Karpas-422 (cell line): ENCODE measurements at places on chromosomes 6 and 20.

GRCh38 chr6:155126727-155127439, 131.8 kb downstream of the TIAM2 start:
- DNase-seq, result no peak
- H3K4me3 ChIP-seq, result no peak overlapping the region
- H3K27me3 ChIP-seq, result no peaks in the 10 kb centered on the region
- no peak overlapping the region for H3K27ac ChIP-seq

- H3K4me1 ChIP-seq, result no peaks in the 10 kb centered on the region
- H3K4me3 ChIP-seq, result no peak overlapping the region
- no peak for DNase-seq
- no peaks in the 10 kb centered on the region for H3K27me3 ChIP-seq
- no peak overlapping the region for H3K27ac ChIP-seq
Observed at GRCh38 chr20:44541992-44542391, 20.1 kb upstream of the SERINC3 start.

DNA sequence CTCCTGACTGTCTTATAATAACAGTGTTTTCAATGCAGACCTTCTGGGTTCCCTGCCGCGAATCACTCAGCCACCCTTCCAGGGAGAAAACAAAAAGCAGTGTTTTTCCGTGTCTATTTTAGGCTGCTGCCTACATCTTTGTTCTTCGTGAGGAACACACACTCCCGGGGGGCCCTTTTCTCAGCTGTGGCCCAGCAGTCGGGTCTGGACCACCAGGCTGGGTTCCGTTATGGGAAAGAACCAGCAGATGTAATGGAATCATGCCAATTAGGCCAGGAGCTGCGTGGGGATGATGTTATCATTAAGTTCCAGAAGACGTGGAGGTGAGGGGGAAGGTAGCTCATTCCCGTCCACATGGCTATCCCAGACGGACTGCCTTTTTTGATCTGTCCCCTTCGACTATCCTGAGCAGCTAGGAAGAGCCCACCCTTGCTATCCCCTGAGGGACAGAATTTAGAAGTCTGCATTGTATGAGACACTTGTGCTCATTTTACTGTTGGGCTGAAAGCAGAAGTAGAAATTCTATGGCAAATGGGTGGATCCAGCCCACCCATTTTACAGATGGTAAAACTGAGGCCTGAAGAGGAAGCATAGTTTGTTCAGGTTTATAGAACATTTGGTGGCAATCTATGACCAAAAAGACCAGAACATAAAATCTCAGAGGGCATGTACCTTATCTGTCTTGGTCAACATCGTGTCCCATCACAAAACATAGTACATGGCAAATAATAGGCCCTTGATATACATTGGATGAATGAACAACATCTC, 54.5 kb downstream of the KCNB1 start:
- no peak overlapping the region for H3K27ac ChIP-seq
- no peaks in the 10 kb centered on the region for H3K36me3 ChIP-seq
- no peak for DNase-seq
- no peak overlapping the region for H3K4me3 ChIP-seq

GRCh38 chr6:2931055-2931454, 27.9 kb upstream of the SERPINB9 start:
- no peak overlapping the region for H3K27ac ChIP-seq
- no peak overlapping the region for H3K4me3 ChIP-seq
- H3K4me1 ChIP-seq, result peaks cover 6% of the 10 kb centered on the region
- DNase-seq, result no peak
- H3K36me3 ChIP-seq, result no peaks in the 10 kb centered on the region

- no peak overlapping the region for H3K4me3 ChIP-seq
- H3K36me3 ChIP-seq, result no peaks in the 10 kb centered on the region
- no peaks in the 10 kb centered on the region for H3K27me3 ChIP-seq
- DNase-seq, result no peak
- no peaks in the 10 kb centered on the region for H3K4me1 ChIP-seq
- no peak overlapping the region for H3K27ac ChIP-seq
Observed at GRCh38 chr6:84026721-84027164, 6.8 kb upstream of the MRAP2 start.

GRCh38 chr6:135633573-135633972, 136.0 kb upstream of the AHI1 start:
- DNase-seq, result no peak
- no peak overlapping the region for H3K27ac ChIP-seq
- H3K4me3 ChIP-seq, result no peak overlapping the region
- H3K36me3 ChIP-seq, result no peaks in the 10 kb centered on the region
- H3K27me3 ChIP-seq, result no peaks in the 10 kb centered on the region
- H3K4me1 ChIP-seq, result no peaks in the 10 kb centered on the region

DNA sequence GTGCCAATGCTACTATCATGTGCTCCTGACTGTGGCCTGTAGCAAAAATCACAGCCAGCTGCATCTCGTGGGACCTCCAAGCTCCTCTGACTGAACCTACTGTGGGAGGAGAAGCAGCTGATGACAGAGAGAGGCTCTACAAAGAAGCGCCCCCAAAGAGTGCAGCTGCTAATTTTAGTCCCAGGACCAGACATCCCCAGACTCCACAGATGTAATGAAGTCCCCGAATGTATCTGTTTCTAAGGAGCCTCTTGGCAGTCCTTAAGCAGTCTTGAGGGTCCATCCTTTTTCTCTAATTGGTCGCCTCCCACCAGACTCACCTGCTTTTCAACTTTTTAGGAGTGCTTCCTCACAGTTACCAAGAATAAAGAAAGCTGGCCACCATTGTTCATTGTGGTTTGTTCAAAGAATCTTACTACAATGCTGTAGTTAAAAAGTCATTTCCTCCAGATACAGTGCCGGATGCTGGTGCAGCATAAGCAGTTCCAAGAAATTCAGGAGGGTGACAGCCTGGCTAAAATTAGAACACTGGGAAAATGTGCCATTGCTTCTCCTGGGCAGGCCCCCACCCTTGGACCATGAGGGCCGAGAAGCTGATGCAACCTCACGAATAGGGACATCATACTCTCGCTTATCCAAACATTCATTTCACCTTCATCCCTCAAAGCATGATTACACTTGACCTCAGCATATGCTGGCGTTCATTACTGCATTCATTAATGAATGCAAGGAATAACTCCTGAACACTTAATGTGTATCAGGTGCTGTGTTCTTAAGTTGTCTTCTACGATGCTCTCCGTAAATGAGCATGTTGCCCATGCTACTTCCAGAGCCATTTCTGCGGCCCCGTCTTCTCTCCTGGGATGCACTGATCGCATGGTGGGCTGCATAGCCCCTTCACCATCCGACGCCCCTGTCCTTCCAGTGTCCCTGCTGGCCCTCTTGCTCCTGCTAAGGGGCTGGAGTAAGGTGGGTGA, 66.4 kb downstream of the LY86 start:
- no peaks in the 10 kb centered on the region for H3K27me3 ChIP-seq
- H3K4me3 ChIP-seq, result no peak overlapping the region
- no peak overlapping the region for H3K27ac ChIP-seq
- peaks cover 21% of the 10 kb centered on the region for H3K4me1 ChIP-seq
- no peak for DNase-seq

DNA sequence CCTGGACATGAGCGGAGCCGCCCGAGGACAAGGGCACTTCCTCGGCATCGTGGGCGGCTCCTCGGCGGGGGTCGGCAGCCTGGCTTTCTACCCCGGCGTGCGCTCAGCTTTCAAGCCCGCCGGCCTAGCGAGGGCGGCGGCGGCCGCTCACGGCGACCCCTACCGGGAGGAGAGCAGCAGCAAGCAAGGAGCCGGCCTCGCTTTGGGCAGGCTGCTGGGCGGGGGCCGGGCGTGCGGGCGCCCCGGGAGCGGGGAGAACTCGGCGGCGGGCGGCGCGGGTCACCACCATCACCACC, 6.7 kb downstream of the PRDM13 start:
- no peak overlapping the region for H3K4me3 ChIP-seq
- no peak for DNase-seq
- no peaks in the 10 kb centered on the region for H3K4me1 ChIP-seq
- no peak overlapping the region for H3K27ac ChIP-seq

- H3K36me3 ChIP-seq, result no peaks in the 10 kb centered on the region
- no peak for DNase-seq
- no peaks in the 10 kb centered on the region for H3K4me1 ChIP-seq
- H3K27me3 ChIP-seq, result no peaks in the 10 kb centered on the region
- H3K27ac ChIP-seq, result no peak overlapping the region
Observed at GRCh38 chr20:36631646-36632045, 14.3 kb downstream of the SLA2 start.

DNA sequence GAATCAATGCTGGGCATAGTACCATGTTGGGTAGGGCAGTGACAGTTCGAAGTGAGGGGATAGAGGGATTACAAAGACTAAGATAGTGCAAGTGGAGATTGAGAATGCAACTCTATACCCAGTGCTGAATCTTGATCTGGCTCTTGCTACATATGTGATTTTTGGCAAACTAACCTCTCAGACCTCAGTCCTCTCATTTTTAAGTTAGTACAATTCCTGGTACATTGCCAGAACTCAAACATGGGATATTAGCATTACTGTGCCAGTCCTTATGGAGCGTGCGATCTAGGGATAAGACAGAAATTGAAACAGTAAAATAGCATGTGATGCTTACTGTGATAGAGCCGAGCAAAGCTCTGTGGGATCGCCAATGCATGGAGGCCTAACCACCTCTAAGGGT, 188.4 kb downstream of the MTFR2 start:
- H3K27ac ChIP-seq, result no peak overlapping the region
- H3K4me1 ChIP-seq, result no peaks in the 10 kb centered on the region
- no peak overlapping the region for H3K4me3 ChIP-seq
- DNase-seq, result no peak
- H3K27me3 ChIP-seq, result 0 out of 2 replicates have a peak, but pooled peaks cover 2% of the 10 kb centered on the region
- H3K36me3 ChIP-seq, result no peaks in the 10 kb centered on the region

GRCh38 chr6:146548898-146549374, 5.3 kb downstream of the RAB32 start:
- no peak for DNase-seq
- H3K4me1 ChIP-seq, result no peaks in the 10 kb centered on the region
- H3K36me3 ChIP-seq, result no peaks in the 10 kb centered on the region
- H3K27me3 ChIP-seq, result no peaks in the 10 kb centered on the region
- no peak overlapping the region for H3K27ac ChIP-seq
- H3K4me3 ChIP-seq, result no peak overlapping the region

- no peaks in the 10 kb centered on the region for H3K4me1 ChIP-seq
- no peaks in the 10 kb centered on the region for H3K36me3 ChIP-seq
- H3K27ac ChIP-seq, result no peak overlapping the region
- no peak for DNase-seq
- no peak overlapping the region for H3K4me3 ChIP-seq
Observed at GRCh38 chr6:133208183-133208755, 32.9 kb upstream of the EYA4 start.

- H3K4me3 ChIP-seq, result no peak overlapping the region
- H3K27me3 ChIP-seq, result peaks cover 3% of the 10 kb centered on the region; the same call in 1 of the 2 replicates
- no peaks in the 10 kb centered on the region for H3K4me1 ChIP-seq
- H3K27ac ChIP-seq, result no peak overlapping the region
- DNase-seq, result no peak
Observed at GRCh38 chr6:144202879-144203468, 52.7 kb downstream of the STX11 start.

DNA sequence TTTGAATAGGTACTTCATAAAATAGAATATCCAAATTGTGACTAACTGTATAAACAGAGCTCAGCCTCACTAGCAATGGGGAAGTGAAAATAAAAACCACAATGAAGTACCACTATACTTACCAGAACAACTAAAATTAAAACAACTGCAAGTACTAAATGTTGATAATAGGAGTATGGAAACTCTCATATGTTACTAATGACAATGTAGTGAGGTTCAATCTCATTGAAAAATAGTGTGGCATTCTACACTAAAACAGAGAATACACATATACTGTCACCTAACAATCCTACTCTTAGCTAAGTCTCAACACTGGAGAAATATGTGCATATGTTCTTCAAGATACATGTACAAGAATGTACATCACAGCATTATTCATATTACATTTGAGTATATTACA, 132.0 kb upstream of the CARMIL1 start:
- no peak overlapping the region for H3K27ac ChIP-seq
- no peaks in the 10 kb centered on the region; the same call in 1 of the 2 replicates for H3K27me3 ChIP-seq
- H3K4me1 ChIP-seq, result peaks cover 11% of the 10 kb centered on the region
- H3K36me3 ChIP-seq, result no peaks in the 10 kb centered on the region
- no peak for DNase-seq
- no peak overlapping the region for H3K4me3 ChIP-seq

DNA sequence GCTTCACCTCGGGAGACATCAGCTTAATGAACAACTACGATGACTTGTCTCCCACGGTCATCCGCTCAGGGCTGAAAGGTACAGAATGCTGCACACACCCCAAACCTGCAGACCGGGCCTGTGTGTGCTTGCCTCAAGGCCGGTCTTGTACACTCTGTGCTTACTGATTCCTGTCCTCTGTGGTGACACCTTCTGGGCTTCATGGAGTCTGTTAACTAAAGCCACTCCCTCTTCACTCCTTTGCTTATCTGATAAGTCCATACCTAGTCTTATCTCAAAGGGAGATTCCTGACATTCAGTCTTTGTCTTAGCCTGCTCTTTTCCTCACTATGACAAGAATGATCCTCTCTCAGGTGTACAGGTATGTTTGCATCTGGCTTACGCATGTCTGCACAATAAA, 107.7 kb upstream of the TMEM181 start:
- H3K27me3 ChIP-seq, result no peaks in the 10 kb centered on the region
- H3K36me3 ChIP-seq, result no peaks in the 10 kb centered on the region; the same call in 1 of the 2 replicates
- no peak overlapping the region for H3K27ac ChIP-seq
- H3K4me3 ChIP-seq, result no peak overlapping the region

DNA sequence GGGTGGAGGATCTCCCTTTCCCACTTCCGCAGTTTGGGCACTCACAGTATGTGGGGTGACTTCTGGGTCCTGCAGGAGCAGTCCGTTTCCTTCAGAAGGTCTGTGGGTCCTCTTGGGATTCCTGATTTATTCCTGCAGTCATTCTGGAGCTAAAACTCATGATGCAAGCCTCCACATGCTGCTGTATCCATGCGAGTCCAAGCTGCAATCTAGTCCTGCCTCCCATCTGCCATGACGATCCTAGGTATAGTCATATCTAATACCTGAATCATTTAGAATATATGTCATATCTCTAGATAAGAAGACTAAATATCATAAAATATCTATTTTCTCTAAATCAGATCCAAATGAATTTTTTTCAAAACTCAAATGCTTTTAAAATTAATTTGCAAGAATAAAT, 103.4 kb upstream of the AHI1 start:
- no peaks in the 10 kb centered on the region for H3K36me3 ChIP-seq
- no peaks in the 10 kb centered on the region for H3K27me3 ChIP-seq
- DNase-seq, result no peak
- no peaks in the 10 kb centered on the region for H3K4me1 ChIP-seq

- no peak for DNase-seq
- H3K27me3 ChIP-seq, result no peaks in the 10 kb centered on the region
- no peak overlapping the region for H3K4me3 ChIP-seq
- no peaks in the 10 kb centered on the region; the same call in 1 of the 2 replicates for H3K36me3 ChIP-seq
- no peaks in the 10 kb centered on the region for H3K4me1 ChIP-seq
Observed at GRCh38 chr6:166411271-166411670, 28.5 kb upstream of the MPC1 start.

- H3K4me1 ChIP-seq, result no peaks in the 10 kb centered on the region
- H3K27ac ChIP-seq, result no peak overlapping the region
- H3K4me3 ChIP-seq, result no peak overlapping the region
- H3K36me3 ChIP-seq, result no peaks in the 10 kb centered on the region
- DNase-seq, result no peak
Observed at GRCh38 chr6:147906361-147906760, 397.9 kb downstream of the SAMD5 start.
